ENCODE measurements at places on chromosomes 2 and 18.

DNA sequence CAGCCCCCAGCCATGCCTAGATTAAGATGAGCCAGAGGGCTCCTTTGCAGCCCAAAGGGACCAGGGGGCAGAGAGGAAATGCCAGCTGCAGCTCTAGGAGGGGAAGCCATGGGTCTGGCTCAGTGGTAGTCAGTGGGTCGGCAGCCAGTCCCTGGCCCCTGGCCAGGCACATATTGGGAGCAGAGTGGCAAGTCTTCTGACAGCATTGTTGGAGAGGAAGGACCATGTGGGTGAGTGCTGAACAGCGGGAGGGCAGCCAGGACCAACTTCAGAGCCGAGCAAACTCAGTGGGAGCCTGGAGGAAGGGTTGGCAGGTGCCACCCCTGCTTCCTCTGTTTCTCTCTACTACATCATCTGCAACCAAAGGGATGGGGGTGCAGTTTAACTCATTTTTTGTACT is 140.5 kb upstream of the PELI1 start:
- DNase-seq, result no peak

GRCh38 chr2:219486380-219486959 is 12.2 kb upstream of the GMPPA start:
- DNase-seq, result no peak

DNA sequence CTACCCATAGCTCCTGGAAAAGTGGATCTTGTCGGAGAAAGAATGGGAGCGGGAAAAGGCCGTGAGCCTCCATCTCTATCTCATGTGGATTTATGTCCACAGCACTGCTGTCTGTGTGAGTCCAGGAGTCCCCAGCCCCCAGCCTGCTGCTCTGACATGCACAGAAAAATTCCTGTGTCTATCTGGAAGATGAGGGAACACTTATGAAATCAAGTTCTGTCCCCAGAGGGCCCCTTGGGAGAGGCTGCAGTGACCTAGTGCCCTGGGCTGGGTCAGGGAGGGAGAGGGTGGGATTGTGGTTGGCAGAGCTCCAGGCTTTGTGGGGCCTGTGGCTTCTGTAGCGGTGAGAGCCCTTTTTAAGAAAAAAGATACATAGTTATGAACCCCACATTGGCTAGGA is 37.6 kb downstream of the HJURP start:
- no peak for DNase-seq

- no peak for DNase-seq
Measured at GRCh38 chr2:100248971-100249370, 73.3 kb downstream of the LONRF2 start.

DNA sequence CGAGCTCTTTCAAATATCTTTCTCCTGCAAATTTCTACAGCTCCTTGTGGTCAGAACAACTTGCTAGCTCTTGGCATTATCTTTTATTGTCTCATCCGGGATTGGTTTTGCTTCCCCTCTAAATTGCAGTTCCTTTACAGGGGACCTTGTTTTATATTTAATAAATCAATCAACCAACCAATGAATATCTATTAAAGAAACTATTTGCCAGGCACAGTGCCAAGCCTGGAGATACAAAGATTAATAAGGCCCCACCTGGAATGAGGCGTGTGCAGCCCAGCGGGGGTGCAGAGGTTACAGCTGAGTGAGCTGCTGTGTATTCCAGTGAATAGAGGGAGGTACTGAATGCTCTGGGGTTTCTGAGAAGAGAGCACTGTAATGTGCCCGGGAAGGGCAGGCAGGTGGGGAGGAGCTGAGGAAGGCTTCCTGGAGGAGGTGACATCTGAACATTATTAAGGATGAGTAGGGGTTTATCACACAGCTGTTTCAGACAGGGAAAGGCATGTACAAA is 51.8 kb downstream of the LIPG start:
- DNase-seq, result no peak

- no peak for DNase-seq
Measured at GRCh38 chr18:48800876-48801727, 149.7 kb downstream of the SMAD7 start.

- no peak for DNase-seq
Measured at GRCh38 chr2:164757934-164758695, 83.5 kb downstream of the COBLL1 start.

DNA sequence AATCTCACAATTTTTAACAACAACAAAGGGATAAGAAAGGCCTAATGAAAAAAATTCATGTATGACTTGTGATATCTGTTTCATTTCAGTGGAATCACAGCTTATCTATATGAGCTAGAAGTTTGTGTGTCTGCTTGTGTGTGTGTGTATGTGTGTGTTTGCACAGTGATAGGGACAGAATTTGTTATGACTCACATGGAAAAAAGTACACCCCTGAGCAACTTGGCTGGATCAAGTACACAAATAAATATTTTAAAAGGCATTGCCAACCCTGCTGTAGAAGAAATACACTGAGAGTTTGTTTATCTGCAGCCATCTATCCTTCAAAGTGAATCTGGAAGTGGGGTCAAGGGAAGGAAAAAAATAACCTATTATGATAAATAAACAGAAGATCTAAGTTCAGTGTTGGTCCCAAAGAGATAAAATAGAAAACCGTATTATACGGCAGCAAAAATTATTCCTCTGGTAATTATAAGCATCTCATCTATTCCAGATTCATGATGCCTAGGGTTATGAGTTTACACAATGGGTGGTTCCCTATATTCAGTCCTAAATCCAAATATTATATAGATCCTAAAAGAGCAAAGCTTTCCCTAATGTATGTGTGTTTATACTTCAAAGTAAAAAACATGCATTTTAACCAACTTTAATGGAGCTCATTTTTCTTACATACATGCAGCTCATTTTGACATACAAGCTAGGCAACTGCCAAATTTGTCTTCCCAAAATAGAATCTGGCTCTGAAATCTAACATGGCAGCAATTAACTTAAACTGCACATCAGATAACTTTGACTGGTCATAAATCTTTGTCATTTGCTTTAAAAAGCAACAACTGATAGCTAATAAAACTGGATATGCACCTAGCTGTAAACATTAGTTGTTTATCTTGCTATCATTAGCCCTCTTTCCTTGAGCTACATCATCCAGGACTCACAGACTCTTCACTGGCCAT is 420.6 kb downstream of the IRS1 start:
- no peak for DNase-seq

GRCh38 chr18:9285604-9286003 is 49.0 kb upstream of the TWSG1 start:
- no peak for DNase-seq

DNA sequence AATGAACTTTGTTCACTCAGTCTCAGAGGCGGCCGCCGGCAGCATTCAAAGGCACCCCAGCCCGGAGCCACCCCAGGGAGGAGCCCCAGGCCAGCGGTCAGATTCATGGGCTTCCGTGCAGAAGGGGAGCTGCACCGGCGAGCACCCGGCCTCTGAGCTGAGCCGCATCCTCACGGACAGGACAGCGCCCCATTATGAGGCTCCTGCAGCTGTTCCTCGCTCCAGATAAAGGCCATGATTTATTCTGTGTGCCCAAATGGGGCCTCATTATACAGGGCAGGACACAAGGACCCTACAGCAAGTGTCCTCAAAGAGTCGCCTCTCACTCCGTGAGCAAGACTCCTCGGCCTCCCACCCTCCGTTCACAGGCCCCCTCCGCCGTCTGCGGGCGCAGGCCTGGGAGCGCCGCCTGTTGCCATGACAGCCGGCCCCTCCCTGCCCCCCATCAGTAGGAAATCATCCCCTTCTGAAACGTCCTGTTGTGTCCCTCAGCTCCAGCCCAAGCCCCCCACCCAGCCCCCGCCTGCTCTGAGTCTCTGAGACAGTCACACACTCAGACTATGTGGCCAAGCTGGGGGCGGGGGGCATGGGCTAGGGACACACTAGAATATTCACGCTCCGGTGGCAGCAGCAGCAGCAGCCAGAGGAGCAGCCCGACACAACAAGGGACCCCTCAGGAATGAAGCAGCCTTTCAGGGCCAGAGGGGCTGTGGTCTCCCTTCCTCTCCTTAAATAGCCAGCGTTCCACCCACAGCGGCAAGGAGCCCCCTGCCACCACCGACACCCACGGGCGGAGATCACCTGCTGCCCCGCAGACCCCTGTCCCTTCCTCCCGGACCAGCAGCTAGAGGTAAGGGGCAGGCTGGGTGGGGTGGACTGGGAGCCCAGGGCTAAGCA is at the start of gene GPR17:
Gene GPR17, plus strand, starts transcription at position 759 of the 897 bp plus-strand sequence. CDS start 4,583 bp downstream, outside the sequence.
- DNase-seq, result no peak

GRCh38 chr18:31901063-31901462 is 41.9 kb downstream of the TRAPPC8 start:
- DNase-seq, result no peak

- no peak for DNase-seq
Measured at GRCh38 chr2:120428748-120429147, 82.8 kb downstream of the INHBB start.

GRCh38 chr2:241147336-241147735 is 1.9 kb downstream of the PASK start:
- no peak for DNase-seq

GRCh38 chr2:224360801-224361251 is 41.1 kb downstream of the FAM124B start:
- DNase-seq, result no peak

DNA sequence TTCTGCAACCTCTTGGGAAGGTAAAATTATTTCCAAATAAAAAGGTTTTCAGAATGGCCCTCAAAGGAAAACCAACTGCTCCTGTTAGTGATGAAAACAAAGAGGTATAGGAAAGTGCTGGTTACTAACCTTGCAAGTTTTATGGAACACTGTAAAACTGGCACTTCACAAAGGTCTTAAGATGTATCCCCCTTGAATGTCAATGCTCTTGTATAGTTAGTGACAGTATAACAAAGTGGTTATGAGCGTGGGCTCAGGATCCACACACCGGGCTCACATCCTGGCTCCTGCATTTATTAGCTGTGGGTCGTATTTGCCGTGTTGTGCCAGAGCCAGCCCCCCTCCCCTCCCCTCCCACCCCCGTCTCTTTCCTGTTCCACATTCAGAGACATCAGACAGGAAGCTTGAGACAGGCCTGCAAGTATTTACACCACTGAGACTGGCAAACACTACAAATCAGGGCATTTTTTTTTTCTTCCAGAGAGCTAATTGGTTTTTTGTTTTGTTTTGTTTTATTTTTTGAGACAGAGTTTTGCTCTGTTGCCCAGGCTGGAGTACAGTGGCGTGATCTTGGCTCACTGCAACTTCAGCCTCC is 9.2 kb upstream of the DNPEP start:
- DNase-seq, result no peak

DNA sequence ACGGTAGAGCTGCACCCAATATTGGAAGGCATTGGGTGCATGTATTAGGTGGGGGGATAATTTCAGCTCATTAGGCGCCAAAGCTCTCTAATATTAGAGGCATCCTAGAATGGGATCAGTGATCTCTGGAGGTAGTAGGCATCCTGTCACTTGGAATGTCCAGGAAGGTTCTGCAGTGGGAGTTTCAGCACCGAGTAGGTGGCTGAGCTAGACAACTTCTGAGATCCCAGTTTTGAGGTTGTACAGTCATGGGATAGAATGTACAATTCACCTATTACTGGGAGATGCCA is 210.9 kb downstream of the MYCN start:
- no peak for DNase-seq

DNA sequence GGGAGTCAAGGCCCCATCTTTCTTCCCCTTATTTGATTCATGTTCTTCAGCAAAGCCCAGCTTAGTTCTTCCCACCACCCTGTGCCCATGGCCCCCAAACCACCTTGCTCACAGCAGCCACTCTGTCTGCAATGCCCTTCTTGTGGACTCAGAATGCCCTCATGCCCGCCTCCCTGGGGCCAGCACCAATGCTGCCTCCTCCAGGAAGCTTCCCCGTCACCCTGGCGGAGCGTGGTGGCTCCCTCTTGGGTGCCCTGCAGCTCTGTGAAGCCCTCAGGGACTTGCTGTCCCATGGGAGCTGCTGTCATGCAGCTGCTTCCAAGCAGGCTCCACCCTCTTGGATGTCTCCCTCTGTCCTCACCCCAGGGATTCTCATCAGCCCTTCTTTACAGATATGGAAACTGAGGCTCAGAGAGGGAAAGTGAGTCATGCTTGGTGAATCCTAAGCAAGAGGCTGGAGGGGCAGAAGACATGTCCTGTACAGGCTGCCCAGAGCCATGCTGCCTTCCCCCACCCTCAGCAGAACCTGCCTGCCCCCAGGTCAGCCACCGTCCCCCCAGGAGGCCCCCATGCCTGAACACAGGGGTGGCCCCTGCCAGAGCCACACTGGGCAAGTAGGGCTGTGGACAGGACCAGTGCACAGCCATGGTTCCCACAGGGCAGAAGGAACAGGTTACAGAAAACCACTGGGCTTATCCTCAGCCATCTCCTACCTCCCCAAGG is 11.8 kb upstream of the DUSP2 start:
- no peak for DNase-seq

DNA sequence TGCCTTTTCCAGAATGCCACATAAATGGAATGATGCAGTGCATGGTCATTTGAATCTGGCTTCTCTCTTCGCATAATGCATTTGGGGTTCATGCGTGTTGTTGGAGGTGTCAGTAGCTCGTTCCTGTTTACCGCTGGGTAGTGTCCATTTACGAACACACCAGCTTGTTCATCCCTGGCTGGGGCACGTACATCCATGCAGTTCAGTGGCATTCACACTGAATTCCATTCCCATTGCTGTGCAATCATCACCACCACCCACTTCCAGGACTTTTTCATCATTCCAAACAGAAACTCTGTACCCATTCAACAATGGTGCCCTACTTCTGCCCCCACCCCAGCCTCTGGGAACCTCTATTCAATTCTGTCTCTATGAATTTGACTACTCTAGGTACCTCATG is 14.7 kb upstream of the CIDEA start:
- no peak for DNase-seq

DNA sequence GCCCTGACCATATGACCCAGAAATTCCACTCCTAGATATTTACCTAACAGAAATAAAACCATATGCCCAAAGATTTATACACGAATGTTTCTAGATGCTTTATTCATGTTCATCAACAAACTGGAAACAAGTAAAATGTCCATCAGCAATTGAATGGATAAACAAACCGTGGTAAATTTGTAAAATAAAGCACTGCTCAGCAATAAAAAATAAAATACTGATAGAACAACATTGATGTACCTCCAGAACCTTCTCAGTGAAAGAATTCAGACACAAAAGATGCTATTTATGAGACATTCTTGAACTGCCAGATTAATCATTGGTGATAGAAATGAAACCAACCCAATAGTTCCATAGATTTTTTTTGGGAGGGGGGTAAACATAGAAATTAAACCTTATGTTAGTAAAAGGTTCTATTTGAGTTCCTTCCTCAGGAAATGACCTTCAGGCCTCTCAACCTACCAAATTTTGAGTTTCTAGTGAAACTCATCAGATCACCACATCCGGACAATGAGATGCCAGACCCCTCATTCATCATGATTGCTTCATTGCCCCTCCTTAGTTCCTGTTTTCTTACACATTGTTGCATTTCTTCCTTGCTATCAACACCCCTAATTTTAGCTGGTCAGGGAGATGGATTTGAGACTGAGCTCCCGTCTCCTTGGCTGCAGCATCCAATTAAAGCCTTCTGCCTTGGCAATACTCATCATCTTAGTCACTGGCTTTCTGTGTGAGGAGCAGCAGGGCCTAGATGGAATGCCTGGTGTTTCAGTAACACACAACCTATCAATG is 203.5 kb downstream of the LPIN1 start:
- DNase-seq, result no peak
